Caudate nucleus (tissue), 63 donors: ENCODE measurements at places on chromosomes 13 and 19.

DNA sequence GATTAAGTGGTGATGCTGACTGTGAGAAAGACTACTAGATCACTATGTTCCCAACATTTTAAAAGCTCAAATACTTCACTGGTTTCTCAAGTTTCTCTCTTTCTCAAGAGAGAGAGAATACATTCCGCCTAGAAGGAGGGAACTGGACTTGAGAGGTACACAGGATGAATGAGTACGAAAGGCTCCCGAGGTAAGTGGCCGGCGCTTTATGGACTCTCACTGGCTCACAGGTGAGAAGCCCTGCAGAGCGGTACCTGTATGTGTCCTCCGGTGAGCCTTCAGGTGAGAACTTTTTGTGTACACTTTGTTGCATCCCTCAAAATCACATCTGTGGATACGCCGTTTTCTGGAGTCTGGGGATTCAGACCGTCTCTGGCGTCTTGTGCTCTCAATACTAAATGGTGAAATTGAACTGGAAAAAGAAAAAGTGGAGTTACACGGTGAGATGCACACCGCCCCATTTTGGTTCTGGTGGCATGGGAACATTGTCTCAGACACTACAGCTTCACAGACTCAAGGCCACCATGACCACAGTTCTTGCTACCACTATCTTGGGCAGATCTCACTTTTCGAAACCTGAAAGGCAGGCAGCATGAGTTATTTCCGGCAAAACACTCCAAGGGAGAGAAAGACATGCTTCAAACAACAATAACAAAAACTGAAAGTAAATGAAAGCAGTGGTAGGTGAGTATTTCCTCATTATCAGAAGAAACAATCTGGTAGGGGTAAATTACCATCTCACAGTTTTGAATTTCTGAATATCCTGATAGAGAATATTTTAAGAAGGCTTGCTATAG lies 418.9 kb downstream of the KLF12 start:
- DNase-seq: no peak

DNA sequence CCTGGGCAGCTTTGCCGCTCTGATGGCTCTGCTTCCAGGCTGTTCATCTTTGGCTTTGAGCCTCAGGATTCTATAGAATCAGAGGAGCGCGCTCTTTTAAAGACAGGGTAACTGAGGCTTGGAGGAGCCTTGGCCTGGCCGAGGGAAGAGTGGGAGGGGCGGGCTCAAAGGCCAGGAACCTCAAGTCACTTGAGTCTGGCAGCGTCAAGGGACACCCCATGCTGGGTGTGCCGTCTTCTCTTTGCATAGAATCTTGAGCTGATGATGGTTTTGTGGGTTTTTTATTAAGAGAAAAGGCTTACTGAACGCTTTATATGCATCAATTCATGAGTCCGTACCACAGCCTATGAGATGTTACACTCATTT lies 1.1 kb downstream of the PGLS start:
- no peak for DNase-seq

DNA sequence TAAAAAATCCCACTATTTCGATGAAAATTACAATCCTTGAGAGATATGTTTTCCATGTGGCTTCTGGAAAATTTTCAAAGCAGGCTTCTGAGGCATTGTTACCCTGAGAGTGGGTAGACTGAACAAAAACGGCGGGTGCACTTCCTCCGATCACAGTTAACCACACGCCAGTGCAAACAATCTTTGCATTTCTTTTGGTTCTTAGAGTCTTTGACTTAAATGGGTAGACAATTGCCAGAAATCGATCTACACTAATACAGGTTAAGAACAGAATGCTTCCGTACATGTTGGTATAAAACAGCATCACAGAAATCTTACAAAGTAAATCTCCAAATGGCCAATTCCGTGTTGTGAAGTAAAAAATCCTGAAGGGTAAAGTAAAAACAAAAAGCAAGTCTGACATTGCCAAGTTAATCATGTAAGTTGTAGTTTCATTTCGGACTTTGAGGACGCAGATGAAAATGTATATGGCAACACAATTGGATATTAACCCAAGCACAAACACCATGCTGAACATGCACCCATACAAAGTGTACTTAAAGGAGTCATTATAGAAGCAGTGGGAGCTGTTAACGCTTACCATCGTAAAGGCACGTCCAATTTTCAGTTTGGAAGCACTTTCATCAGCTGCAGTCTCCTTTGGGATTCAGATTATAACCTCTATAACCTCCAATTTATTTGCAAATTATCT lies 927 bp downstream of the LPAR6 start:
- no peak for DNase-seq

DNA sequence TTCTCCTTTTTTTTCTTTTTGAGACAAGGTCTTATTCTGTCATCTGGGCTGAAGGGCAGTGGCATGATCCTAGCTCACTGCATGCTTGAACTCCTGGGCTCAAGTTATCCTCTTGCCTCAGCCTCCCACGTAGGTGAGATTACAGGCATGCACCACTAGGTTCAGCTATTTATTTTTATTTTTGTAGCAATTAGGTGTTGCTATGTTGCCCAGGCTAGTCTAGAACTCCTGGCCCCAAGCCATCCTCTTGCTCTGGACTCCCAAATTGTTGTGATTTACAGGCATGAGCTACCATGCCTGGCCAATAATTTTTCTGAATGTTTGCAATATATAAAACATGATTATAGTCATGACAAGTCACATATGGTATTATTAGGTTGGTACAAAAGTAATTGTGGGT lies 161.1 kb upstream of the ATXN8OS start:
- DNase-seq: no peak

GRCh38 chr19:46030812-46031550 lies 8.1 kb upstream of the PGLYRP1 start:
- DNase-seq: no peak

DNA sequence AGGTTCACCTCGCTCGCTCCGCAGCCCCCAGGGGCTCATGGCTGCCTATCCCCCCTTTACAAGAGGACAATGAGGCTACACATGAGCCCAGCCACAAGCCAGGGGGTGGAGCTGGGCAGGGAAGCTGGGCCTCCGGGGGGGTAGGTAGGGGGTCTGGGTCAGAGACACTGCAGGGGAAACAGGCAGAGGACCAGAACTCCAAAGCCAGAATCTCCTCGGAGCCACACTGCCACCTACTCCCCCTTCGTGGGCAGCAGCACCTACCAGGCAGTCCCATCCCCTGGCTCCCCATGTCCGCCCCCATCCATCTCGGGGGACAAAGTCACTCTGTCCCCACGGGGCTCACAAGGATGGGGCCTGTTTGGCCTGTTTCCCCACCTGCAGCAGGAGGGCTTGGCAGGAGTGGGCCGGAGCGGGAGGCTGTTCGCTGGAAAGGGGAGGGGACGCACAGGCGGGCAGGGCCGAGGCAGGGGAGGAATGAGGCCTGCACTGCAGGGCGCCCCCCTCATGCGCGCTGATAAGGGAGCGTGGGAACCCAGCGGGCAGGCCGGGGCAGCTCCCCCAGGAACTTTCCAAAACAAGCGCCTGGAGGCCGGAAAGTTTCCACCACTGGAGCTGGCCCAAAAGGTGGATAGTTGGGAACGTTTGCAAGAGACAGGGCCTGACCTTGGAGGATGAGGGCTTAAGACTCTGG lies 545 bp upstream of the ISYNA1 start:
- no peak for DNase-seq

DNA sequence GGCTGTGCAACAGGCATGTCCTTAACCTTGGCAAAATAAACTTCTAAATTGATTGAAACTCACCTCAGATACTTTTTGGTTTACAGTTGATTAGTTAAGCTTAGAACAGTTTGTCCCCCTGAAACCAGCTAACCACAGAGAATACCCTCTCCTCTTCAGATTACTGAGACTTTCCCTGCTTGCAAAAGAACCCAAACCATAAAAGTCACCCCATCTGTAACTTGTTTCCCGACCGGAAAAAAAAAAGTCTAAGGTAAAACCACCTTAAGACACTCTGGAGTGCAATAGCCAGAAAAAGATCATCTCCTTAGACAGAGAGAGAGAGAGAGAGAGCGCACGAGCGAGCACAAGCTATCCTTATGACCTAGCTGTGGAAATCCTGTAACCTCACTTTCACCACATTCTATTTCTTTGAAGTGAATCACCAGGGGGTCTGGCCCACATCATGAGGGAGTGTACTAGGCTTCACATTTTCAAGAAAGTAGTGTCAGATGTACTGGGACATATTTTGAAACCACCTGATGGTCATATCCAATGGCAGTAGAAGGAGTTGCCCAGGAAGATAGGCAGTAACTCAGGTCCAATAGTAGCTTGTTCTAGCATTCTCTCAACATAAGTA lies 11.1 kb upstream of the GTF2F2 start:
- no peak for DNase-seq

GRCh38 chr19:2779121-2779740 lies 3.8 kb downstream of the SGTA start:
- peak; percentile 42 for DNase-seq

- peak; percentile 23 for DNase-seq
Measured at GRCh38 chr19:1315470-1316166, 29.9 kb downstream of the EFNA2 start.

GRCh38 chr19:21677696-21678418 lies 89.5 kb downstream of the ZNF100 start:
- no peak for DNase-seq

GRCh38 chr13:41200126-41200525 lies 5.8 kb upstream of the KBTBD7 start:
- DNase-seq: no peak

DNA sequence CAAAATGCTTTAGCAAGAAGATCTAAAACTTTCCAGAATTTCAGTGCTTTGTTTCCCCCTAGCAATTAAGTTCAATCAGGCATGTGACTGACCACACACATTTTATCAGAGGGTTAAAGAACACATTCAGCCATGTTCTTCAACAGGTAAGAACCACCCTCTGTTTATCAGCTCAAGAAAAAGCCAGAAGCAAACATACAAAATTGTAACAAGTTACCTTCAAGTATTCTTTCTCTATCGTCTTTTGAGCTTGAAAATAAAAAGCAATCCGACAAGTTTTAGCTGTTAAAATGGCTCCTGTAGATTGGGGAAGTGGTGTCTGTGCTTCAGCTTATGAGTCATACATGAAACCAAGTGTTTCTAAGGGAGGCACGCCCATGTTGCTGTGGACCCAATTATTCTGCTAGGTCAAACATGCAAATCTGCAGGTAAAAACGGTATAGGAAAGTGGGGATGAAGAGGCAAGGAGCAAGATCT lies at the start of gene ELF1:
Gene ELF1, minus strand, starts transcription at position 306 of the 477 bp plus-strand sequence. CDS start 37,262 bp downstream, outside the sequence.
- no peak for DNase-seq

DNA sequence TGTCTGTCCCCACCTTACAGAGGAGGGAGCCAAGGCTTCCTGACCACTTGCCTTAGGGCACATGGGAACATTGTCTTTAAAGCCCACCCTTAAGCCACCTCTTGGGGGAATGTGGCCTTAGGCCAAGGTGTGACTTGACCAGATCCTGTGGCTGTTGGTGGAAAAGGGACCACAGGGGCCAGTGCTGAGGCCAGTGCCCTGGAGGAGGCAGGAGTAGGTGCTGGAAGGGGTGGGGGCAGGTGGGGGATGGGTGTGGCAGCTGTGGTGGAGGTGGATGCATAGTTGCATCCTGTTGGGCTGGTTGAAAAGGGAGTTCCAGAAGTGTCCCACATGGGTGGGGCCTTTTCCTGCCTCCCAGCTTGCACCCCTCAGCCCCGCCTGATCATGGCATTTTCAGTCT lies 44.8 kb downstream of the DNM2 start:
- no peak for DNase-seq

DNA sequence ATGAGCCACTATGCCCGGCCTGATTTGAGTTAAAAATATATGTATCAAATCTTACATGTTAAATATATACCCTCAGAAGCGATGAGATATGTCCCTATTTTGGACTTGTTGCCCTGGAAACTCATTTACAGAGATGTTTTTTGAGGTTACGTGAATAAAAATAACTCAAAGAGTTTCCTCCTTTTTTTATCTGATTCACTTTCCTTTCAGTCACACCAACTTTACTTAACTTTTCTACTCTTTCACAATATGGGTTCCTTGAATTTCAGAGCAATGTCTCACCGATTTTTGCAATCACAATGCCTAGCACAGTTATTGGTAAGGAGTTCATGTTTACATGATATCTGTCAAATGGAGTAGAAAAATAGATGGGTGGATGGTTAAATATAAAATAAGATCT lies 2.3 kb downstream of the OR7C2 start:
- no peak for DNase-seq

- DNase-seq: no peak
Measured at GRCh38 chr13:112775791-112776279, 86.0 kb downstream of the ATP11A start.

GRCh38 chr19:4986471-4986891 lies 17.6 kb downstream of the KDM4B start:
- DNase-seq: no peak

- no peak for DNase-seq
Measured at GRCh38 chr13:59744747-59745391, 418.9 kb downstream of the DIAPH3 start.

DNA sequence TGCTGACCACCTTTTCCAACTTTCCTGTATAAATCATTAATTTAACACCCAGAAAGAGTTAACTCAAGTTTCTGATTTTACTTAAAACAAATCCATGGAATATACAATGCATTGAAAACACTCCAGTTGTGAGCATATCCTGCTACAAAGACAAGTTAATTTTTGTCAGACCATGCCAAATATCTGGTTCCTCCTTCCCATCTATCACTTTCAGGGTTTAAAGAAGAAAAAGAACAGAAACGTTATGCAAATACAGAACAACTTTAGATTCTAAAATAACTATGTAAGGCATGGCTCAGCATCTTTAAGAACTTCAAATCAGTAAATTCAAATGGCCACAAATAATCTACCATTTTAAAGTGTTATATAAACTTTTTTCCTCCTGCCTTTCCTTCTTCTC lies 14.9 kb downstream of the MRPS31 start:
- DNase-seq: no peak

GRCh38 chr13:19561585-19561984 lies 253 bp upstream of the TPTE2 start:
- no peak for DNase-seq

GRCh38 chr13:111267784-111268183 lies 52.7 kb upstream of the TEX29 start:
- no peak for DNase-seq
